ENCODE measurements at places on chromosomes 5 and 9.

GRCh38 chr5:3601061-3601710 is 5.6 kb downstream of the IRX1 start:
- no peak for DNase-seq

GRCh38 chr9:10562581-10563343 is 50.0 kb downstream of the PTPRD start:
- no peak for DNase-seq

DNA sequence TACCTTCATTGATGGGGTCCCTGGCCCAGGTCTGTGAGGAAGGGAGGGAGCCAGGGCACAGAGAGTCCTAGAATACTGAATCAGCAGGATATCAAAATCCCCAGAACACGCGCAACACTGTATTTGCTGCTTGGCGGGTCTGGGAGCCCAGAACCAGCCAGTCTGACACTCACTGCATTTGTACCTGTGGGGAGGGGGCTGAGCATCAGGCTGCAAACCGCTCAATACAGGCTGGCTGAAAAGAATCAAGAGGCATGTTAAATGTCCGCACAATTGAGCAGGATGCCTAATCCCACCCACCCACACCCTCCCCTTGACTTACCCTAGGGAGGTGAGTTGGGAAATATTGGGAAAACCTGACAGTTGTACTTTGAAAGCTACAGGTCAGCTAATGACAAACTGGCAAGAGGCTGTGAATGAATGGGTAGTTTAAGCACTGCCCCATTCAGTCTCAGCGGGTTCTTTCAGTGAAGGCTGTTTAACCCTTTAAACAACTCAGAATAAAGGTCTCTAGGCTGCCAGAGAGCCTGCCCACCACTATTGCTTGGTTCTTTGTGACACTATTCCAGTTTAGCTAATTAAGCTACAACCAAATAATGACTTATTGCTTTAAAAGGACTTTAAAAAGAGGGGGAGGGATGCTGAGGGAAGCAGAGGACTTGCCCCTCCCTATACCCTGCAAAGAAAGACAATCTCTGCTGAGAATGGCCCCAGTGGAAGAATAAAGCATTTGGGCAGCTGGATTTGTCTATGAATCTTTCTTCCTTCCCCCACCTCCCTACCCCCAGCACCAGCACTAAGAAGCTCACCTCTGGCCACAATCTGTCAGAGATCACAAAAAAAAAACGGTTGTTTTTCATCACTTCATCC is 5.0 kb downstream of the SPRY4 start:
- no peak for DNase-seq

DNA sequence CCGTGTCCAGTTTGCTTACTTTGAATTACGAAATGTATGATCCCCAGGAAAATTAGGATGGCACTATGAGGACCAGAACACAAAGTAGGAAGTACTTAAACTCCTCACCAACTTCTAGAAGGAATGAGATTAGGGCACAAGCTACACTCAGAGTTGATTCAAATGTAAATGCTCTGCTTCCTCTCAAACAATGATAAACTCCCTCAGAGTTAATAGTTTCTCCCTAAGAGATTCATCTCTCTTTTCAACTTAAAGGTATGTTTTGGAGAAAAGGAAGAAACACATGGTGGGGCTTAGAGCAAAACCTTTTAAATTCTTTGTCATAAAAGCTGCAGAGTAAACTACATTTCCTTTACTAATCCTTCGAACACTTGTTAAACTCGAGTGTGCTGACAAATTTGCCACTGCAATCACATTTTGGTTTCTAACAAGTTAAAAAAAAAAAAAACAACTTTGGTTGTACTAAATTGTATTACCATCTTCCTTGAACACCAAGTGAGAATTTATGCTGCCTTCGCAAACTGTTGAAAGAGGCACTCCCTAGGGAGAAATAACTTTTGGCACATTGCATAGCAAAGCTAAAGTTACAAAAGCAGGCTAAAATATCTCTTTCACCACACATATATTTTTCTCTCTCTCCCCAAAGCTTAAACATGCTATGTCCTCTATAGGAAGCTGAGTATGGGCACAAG is 66.6 kb downstream of the DENND1A start:
- no peak for DNase-seq

- no peak for DNase-seq
Measured at GRCh38 chr5:33205727-33206410, 234.9 kb upstream of the TARS1 start.

Measured in stimulated activated CD4-positive, alpha-beta T cell treated with anti-CD3 and anti-CD28 coated beads, Interleukin-1b, Interleukin-23, amount 100 ng/mL, for 1 hour (primary cell).